ENCODE measurements at places on chromosomes 2 and 18.

DNA sequence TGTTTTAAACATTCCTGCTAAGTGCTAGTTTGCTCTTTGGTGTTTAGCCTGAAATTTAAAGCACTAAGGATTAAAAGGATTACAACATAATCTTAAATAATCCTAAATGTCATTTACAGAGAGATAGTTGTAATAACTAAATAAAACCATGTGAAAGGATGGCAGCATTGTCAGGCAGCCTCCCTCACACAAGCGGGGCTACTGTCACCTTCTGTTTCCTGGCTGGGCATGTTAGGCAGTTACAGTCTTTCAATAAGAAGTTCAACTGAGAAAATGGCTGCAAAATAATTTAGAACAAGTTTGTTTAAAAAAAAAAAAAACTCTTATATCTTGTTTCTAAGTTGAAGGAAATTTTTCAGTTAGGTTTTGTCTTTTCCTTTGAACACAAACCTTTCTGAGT, 124.9 kb downstream of the ARHGAP15 start:
- DNase-seq: no peak

DNA sequence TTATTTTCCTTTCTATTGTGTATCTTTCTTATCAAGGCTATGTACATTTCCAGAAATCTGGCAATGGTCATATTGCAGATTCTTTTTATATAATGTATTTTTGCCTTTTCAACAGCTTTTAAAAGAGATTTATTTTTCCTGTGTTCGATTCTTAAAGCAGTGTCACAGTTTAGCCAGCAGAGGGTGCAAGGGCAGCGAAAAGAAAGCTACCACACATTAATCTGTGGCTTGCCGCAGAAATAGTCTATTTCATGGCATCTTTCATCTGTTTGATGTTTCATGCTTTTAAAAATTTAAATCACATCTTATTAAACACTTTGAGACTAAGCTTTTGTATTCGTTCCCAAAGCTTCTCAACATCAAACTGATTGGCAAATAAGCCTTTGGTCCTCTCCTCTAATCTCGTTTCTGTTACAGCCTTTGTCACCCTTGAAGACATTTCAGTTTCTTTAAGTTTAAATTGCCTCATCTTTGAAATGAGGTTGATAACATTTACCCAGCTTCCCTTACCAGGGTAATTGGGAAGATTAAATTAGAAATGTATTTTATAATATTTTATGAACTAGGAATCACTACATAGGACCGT, 73.3 kb downstream of the PIK3C3 start:
- no peak for DNase-seq

DNA sequence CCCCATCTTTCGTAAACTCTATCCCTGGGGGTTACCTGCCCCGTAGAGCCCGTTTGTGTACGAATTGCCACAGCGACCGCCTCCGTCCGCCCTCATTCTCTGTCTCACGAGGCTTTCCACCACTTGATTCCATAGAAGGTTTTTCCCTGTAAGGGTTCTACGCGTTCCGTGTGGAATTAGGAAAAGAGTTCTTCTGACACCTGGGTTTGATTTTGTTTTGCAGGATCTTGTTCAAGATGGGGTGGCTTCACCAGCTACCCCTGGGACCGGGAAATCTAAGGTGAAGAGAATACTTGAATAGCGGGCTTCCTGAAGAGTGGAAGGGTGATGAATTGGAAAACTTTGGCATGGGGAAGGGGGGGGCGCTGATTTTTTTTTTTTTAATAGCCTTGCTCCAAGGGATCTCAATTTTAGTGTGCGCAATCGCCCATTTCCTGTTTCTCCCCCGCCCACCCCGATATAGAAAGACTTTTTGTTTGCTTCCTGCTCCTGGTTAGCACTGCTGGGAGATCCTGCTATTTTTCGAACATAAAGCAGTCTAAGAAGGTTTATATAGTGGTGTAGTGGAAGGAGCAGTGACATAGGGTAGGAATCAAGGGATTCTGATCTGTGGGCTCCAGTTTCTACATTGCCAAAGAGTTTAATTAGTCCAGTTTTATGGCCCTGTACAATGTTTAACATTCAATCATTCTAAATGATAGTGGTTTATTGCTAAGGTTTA, 564 bp downstream of the GCC2 start:
- no peak for DNase-seq

- no peak for DNase-seq
Measured at GRCh38 chr2:169860149-169860548, 32.9 kb downstream of the UBR3 start.

- peak; percentile 13 for DNase-seq
Measured at GRCh38 chr2:88626171-88627054, 851 bp downstream of the EIF2AK3 start.

DNA sequence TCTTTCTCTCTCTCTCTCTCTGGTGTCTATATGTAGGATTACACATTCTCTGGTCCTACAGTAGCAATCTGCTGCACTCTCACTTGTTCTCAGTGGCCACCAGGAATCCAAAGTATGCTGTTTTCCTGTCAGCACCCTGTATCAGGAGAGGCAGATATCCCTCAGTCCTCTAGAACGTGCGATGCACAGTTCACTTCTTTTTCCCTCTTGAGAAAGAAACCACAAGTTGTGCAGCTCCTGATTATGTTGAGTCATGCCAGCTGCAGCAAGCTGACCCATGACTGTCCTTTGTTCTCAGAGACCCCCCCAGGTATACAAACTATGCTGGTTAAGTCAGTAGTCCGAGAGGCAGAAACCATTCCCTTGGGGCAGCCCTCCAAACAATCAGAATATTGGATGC, 54.6 kb downstream of the LANCL1 start:
- DNase-seq: no peak

- no peak for DNase-seq
Measured at GRCh38 chr2:176114120-176114929, 2.3 kb upstream of the HOXD10 start.

GRCh38 chr2:177520324-177520723, 127.8 kb downstream of the AGPS start:
- DNase-seq: no peak

DNA sequence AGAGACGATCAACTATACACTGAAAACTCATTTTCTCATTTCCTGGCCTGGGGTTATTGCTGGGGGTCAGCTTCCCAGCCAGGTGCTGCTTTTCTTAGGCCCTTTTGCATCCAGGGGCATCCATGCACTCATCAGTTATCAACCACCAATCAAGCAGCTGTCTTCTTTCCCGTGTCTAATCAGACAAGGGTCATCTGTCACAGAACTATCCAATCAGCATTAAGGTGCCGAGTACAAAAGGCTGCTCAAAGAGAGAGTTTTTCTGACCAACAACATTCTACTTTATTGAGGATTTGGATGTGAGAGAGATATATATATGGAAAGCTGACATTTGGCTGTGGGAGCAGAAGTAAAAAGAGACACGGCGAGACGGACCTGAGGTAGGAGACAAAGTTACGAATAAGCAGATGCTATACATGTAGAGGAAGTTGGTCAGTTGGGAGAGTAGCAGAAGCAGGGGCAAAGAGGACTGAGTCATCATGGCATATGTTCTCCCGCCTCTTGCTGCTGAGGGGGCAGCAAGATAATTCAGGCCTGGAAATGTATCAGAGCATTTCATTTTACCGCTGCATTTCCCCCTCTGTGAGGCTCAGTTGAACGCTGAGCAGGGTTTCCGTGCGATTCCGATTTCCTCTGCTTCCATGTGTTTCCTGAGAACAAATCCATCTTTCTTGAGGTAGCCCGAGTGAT, 129.3 kb downstream of the NUP35 start:
- DNase-seq: no peak

GRCh38 chr2:64317707-64318475, 136.1 kb upstream of the LGALSL start:
- DNase-seq: no peak

DNA sequence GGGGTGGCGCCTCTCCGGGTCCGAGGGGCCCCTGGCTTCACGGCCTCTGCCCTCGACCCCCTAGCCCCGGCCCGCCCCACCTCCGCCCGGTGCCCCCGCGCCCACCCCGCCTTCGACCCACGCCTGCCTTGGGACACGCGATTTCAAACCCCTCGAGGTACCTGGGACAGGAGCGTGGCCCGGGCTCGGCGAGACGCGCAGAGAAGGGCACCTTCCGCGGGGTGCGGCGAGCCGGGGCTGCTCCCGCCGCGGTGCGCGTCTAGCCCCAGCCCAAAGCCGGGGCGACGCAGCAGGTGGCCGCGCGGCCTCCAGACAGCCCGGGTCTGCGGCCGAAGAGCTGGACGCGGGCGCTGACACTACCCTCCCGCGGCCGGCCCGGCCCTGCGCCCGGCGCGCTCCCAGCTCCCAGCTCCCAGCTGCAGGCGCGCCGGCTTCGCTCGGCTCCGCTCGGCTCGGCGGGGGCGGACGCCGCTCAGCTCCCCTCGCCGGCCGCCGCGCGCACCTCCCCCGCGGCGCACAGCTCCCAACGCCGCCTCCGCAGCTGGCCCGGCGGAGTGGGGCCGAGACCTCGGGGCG, at the start of gene CRACDL:
Gene CRACDL (minus strand): TSS at position 449 of the 576 bp plus-strand sequence. CDS start 89,425 bp downstream, outside the sequence.
- DNase-seq: no peak

- no peak for DNase-seq
Measured at GRCh38 chr2:1736045-1736444, 8.3 kb downstream of the PXDN start.

GRCh38 chr2:210611466-210611865, 55.1 kb downstream of the CPS1 start:
- DNase-seq: no peak

GRCh38 chr2:217650716-217651360, 352.0 kb downstream of the TNS1 start:
- DNase-seq: no peak

DNA sequence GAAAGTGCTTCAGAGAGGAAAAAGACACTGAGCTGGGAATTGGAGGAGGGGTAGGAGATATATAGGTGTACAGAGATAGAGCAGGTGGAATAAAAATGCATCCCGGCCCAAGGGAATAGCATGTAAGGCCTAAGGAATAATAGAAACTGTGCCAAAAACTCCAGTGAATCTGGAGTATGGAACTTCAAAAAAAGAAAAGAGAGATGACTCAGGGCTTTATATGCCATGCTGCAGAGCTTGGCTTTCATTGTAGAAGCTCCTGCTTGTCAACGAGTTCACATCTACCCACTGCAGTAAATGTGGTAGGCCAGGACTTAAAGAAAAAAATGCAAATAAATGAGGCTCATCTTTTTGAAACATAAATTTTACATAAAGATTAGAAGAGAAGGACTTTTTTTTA, 131.8 kb downstream of the MREG start:
- no peak for DNase-seq

- DNase-seq: no peak
Measured at GRCh38 chr2:48984922-48985321, 169.4 kb downstream of the FSHR start.

GRCh38 chr2:38462121-38462661, 85.1 kb upstream of the ATL2 start:
- DNase-seq: no peak

DNA sequence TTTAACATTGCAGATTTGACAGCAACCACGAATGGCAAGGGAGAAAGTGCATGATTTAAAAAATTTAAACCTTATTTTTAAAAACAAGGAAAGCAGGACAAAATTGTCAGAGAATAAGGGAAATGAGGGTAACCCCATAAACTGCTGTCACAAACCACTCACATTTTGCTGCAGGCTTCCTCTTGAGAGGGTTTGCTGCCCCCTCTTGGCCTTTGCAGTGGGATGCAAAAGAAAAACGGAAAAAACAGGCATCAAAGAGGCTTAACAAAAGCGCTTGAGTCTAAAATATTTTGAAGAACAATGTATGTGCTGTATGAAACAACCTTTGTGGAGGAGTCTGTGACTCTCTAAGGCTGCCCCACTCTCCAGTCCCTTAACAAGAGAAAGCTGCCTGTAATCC, 91.6 kb downstream of the TMX3 start:
- DNase-seq: no peak
